ENCODE measurements at places on chromosomes 1 and 21.

GRCh38 chr1:233193741-233194140 is 101.8 kb downstream of the PCNX2 start:
- no peak for DNase-seq

GRCh38 chr1:29240400-29240837 is 4.1 kb downstream of the PTPRU start:
- DNase-seq, result no peak

GRCh38 chr1:40806731-40807695 is 23.4 kb downstream of the KCNQ4 start:
- DNase-seq, result no peak

GRCh38 chr1:56286506-56286905 is 292.9 kb downstream of the PLPP3 start:
- DNase-seq, result no peak

DNA sequence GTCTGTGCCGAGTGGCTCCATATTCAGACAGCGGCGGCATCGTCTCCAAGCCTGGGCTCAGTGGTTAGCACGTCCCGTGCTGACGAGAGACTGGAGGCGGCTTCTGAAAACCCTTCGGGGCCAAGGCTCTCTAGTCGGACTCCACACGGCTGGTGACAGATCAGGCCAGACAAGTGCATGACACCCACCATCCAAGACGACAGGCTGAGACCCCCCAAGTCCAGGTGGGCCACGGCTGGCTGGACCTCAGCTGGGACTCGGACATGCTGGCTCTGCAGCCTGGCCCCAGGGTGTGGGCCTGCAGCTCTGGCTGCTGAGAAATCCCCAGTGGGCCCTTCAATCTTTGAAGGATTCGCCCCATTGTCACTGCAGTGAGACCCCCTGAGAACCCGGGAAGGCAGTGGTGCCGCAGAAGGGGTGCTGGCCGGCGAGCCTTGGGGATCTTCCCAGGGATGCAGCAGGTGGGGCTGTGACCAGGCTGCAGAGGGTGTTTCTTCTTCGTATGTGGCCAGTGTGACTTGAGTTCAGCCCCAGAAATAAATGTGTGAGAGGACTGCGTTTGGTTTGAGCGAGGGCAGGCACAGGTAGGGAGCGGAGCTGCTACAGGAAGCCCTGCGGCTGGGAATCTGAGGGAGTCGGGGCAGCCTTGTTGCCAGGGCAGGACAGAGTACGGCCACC is 15.9 kb upstream of the SLC19A1 start:
- no peak for DNase-seq

- DNase-seq, result no peak
These were observed 55.9 kb downstream of the SETD4 start for GRCh38 chr21:36004441-36004840.

- DNase-seq, result no peak
These were observed 67.2 kb upstream of the SELENON start for GRCh38 chr1:25732821-25733220.

All from activated CD8-positive, alpha-beta memory T cell treated with anti-CD3 and anti-CD28 coated beads for 4 hours (primary cell).